Putamen (tissue), 1 donor: ENCODE measurements at places on chromosomes 5 and 9.

DNA sequence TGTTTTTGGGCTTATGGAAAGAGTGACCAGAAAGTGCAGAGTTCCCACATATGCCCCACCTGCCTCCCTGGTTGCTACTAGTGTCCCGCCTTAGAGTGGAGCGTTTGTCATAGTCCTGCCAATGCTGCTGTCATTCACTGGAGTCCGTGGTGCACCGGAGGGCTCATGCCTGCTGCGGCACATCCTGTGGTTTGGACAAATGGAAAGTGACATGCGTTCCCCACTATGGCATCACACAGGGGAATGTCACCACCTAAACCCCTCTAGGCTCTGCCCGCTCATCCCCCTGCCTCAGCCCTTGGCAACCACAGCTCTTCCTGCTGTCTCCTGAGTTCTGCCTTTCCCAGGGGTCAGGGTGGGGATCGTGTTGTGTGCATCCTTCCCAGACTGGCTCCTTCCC lies 29.2 kb downstream of the IRX4 start:
- DNase-seq: no peak

DNA sequence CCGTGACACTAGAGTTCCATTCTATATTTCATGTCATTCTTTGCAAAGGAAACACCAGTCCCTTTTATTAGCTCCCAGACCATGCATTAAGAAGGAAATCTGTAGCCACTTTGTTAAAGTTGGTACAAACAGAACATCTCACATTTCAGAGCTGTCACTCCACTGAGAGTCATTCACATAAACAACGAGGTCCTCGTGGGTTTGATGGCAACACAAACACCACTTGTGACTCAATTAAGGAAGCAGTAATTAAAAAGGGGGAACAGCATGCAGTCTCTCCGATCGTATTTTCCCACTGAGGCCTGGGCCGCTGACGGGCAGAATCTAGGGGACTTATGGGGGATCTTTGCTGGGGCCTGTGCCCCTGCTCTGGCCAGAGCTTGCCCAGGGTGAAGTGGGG lies 94.2 kb upstream of the ZNF618 start:
- DNase-seq: no peak

DNA sequence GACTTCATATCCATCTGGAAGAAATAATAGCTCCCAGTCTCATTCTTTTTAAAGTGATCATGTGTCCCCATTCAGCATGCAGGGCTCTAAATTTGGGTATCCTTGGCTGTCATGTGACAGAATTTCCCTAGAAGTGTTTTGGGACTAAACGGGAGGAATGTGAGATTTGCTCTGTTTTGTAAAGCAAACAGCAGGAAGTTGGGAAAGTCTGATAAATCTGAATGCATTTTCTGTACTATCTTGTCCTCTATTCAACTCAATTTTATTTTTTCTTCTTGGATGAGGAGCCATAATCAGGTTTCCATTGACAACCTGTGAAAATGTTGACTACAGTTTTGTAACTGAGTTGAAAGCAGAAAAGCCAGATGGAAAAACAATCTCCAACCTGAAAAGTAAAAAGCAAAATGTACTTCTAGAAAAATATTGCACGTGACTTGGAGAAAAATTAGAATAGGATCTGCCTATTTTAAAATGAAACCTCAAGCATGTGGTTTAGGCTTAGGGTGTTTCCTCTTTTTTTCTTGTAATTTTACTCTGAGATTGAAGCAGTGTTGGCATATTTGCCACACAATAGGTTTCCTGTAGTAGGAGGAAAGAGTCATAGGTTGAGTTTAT lies 76.2 kb upstream of the IL6ST start:
- DNase-seq: no peak

DNA sequence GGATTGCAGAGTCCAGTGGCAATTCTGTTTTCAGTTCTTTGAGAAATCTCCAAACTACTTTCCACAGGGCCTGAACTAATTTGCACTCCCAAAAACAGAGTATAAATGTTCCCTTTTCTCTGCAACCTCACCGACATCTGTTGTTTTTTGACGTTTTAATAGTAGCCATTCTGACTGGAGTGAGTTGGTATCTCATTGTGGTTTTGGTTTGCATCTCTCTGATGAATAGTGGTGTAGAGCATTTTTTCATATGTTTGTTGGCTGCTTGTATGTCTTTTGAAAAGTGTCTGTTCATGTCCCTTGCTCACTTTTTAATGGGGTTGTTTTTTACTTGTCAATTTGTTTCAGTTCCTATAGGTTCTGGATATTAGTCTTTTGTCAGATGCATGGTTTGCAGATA lies 72.6 kb downstream of the PALM2AKAP2 start:
- DNase-seq: no peak

DNA sequence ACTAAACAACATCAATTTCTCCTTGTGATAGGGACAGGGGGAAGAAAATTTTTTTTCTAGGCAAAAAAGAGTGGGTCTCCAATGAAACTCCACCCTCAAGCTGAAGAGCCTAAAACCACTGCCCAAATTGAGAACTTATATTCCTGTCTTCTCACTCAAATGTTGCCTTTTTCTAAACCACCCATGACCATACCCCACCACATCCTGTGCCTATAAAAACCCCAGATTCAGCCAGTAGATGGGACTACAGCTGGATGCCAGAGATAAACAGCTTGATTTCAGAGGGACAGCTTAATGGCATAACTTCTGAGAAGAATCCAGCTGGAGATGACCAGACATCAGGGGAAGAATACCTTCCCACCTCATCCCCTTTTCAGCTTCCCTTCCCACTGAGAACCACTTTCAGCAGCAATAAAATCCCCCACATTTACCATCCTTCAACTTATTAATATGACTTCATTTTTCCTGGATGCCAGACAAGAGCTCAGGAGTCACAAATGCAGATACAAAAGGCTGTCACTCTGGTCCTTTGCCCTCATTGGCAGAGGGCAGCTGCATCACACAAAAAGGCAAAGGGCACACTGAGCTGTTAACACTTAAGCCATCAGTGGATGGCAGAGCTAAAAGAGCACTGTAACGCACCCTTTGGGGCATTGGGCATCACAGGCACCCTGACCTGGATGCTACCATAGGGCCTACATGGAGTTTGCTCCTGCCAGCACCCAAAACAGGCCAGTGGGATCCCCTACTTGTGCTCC lies 972.5 kb upstream of the CTNND2 start:
- no peak for DNase-seq

- no peak for DNase-seq
Observed at GRCh38 chr9:99030092-99030511, 74.8 kb upstream of the TGFBR1 start.

DNA sequence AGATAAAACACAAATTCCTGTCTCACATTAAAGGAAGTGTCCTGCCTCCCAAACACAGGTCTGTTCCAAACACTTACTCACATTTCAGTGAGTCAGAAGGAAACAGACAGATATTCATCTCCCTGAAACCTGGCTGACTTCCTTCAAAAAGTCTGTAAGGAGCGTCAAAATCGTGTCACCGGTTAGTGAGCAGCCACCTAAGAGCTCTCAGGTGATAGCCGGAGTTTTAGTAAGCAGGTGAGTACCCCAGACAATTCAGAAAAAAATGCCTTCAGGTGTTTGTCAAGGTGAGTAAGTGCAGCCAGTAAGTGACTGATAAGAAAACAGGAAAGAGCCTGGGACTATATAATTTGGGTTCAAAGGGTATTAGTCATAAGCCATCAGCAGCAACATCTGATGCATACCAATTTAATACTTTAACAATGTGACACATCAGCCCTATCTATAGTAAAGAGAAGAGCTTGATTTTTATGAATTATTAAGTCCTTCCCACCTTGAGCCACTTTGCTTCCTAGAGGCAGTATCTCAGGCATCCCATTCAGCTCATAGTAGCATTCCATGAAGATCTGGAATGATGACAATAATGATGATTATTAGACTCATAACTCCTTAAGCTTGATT lies 1.3 kb upstream of the ITGA2 start:
- DNase-seq: no peak

DNA sequence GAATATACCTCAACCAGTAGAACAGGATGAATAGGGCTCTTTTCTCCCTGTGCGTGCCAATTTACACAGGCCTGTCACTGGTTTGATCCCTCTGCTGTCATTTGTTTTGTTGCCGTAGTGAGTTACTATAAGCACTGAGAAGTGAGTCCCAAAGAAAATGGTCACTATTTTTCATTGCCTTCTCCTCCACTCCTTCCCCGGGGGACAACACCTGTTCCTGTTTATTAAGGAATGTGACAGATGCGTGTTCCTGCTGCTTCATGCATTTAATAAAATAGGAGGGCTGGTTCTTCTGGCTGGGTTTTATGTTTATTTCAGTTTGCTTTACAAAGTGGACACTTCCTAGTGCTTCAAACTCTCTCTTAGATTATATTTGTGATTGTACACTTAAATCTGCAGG lies 6.4 kb downstream of the THBS4 start:
- no peak for DNase-seq

- DNase-seq: peak; percentile 73
Observed at GRCh38 chr5:175517824-175518450, 39.6 kb downstream of the SFXN1 start.

- no peak for DNase-seq
Observed at GRCh38 chr5:159059722-159060121, 40.0 kb downstream of the EBF1 start.

DNA sequence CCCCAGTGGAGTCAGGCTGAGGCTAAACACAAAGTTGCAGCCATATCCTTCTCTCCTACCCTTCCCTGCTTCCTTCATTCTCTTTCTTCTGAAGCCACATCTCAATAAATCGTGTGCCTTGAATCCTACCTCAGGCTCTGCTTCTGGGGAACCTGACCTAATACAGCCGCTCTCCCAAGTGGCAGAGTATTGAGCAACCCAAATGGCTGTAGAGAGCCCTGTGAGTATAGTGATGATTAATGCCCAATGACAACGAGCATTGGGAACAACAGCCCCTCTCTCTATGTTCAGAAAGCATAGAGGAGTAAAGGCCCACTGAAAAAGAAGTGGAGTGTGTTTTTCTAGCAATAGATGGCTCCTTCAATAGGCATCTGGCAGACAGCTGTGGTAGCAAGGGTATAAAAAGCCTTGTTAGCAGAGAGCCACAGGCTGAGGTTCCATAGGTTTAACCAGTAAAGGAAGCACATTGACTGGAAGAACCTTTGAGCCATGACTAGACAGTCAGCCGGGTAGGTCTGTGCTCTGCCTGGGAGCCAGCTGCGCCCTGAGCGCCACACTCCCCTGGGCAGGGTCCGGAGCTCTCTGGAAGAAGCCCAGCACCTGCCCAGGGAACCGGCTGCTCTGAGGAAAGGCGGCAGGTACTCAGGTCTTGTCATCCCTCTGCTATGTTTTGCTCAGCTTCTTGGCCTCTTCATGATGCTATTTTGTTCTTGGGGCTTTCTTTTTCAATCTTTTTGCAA lies 22.6 kb upstream of the HSPA9 start:
- no peak for DNase-seq

DNA sequence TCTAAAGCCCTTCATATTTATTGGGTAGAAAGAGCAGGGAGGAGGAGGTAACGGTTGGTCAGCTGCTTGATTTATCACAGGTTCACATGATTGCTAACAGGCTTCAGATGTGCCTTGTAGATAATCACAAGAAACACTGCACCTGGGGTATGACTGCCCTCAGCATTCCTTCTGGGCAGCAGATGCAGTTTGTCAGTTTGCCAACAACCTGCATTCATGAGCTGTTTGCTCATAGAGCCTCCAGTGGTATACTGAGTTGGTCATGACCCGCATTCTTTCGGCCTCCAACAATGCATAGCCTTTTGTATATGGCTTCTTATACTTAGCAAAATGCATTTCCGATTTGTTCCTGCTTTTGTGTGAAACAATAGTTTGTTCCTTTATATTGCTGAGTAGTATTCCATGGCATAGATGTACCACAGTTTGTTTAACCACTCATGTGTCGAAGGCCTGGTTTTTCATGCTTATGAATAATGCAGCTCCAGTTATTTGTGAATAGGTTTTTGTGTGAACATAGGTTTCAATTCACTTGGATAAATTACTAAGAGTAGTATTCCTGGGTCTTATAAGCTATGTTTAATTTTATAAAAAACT lies 83.6 kb downstream of the ARHGEF28 start:
- no peak for DNase-seq

GRCh38 chr5:104045987-104046386 lies 483.4 kb upstream of the NUDT12 start:
- no peak for DNase-seq

DNA sequence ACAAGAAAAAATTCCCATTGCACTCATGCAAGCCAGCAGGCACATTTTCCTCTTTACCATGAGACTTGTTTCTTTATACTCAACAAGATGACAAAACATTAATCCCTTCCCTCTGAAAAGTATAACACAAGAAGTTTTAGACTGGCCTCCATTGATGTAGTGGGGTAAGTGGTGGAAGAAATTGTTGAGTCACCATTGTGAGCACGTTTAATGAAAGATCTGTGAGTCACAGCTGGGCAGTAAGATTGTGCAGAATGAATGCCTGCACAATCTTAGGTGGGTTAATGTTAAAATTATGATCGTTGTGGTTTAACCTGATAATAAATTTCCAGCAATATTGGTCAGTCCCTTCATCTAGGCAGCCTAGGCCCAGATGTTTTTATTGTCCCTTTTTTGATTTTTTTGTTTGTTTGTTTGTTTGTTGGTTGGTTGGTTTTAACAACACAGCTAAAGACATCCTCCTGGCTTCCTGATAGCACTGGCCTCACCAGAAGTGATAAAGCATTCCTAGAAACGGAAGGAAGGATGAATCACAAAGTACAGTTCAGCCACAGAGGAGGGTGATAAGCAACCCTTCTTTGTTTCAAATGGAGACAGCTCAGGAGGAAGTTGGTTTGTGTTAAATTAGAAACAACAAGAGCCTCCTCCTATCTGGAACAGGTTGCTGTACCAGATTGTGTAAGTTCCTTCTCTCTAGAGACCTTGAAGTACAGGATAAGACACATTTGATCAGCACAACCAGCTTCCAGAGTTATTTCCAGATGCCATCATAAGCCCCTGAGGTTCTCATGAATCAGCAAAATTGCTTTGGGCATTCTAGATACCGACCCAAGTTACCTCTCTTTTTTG lies 40.3 kb downstream of the SLC24A2 start:
- DNase-seq: no peak
